ENCODE measurements at places on chromosomes 5 and 9. TPM values are rescaled to one million over a fixed set of nuclear protein-coding genes. Genes with fewer than 3 reads are reported as not detected.
A peak's percentile ranks its signal among the peaks of the same experiment; 100 is the strongest.

DNA sequence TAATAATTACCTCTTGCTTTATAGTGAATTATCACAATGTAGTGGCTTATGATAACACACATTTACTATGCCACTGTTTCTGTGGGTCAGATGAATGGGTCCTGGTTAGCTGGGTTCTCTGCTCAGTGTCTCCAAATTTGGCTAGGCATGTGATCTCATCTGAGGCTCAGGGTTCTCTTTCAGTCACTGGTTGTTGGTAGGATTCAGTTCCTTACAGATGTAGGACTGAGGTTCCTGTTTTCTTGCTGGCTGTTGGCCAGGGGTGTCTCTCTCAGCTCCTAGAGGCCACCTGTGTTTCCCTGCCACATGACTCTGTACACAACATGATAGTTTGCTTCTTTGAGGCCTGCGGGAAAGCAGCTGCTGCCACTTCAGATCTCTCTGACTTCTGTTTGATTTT is 7.1 kb downstream of the NFX1 start:
- no peak overlapping the region for H3K27ac ChIP-seq
- H3K27me3 ChIP-seq, result no peaks in the 10 kb centered on the region

DNA sequence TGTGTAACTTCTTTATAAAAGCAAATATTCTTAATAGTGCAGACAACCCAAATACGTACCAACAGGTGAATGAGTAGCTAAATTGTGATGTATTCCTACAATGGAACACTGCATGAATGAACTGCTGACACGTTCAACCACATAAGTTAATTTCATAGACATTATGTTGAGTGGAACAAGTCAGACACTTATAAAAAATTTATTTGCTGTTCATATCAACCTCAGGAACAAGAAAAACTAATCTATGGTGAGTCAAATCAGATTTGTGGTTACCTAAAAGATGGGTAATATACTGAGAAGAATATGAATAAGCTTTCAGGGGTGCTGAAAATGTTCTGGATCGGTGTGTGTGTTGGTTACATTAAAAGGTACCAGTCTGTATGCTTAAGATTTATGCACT is 35.7 kb downstream of the INVS start:
- H3K27ac ChIP-seq, result no peak overlapping the region
- no peak overlapping the region for H3K4me3 ChIP-seq
- H3K4me1 ChIP-seq, result no peaks in the 10 kb centered on the region
- peaks cover 14% of the 10 kb centered on the region for H3K36me3 ChIP-seq

DNA sequence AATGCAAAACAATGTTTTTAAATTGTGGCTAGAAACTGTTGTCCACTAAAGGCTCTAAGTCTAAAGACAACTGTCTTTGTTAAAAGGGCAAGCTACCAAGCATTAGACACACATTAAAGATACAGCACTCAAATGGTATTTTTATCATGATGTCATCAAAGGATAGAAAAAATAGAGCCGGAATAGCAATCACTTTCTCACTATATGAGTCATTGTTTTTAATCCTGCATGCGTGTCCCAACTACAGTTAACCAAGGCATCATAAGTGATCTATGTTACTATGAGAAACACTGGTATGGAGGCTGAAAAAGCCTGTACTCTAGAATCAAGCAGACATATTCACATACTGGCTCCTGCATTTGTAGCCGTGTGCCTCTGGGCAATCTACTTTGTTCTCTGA is 1.9 kb upstream of the PJA2 start:
- H3K27ac ChIP-seq, result peak overlapping the region; percentile 98
- H3K4me3 ChIP-seq, result peak overlapping the region; percentile 68
- H3K4me1 ChIP-seq, result peaks cover 18% of the 10 kb centered on the region
- no peaks in the 10 kb centered on the region for H3K27me3 ChIP-seq

GRCh38 chr5:78467752-78468357 is 107.4 kb downstream of the SCAMP1 start:
- H3K36me3 ChIP-seq, result no peaks in the 10 kb centered on the region
- no peak overlapping the region for H3K27ac ChIP-seq
- DNase-seq, result no peak
- no peaks in the 10 kb centered on the region for H3K4me1 ChIP-seq
- H3K4me3 ChIP-seq, result no peak overlapping the region

DNA sequence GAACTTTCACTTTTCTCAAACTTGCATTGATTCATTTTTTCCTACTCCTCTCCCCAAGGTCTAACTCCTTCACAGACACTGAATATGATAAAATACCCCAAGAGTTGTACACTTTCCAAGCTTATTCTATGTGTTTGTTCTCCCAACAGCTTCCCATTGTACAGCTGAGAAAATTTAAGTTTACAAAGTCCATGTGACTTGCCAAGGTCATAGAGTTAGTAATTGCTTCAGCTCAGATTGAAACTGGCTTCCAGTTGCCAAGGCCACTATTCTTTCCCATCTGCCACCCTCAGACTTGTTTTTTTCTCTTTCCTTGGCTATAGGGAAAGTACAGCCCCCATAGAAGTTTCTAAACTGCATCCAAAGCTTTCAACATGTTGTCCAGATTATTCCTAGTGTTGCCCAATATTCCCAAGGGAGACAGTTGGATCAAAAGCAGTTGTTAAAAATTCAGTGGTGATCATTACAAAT is 34.8 kb downstream of the TNFSF8 start:
- no peak overlapping the region for H3K4me3 ChIP-seq
- DNase-seq, result no peak
- no peaks in the 10 kb centered on the region for H3K27me3 ChIP-seq
- H3K27ac ChIP-seq, result no peak overlapping the region

DNA sequence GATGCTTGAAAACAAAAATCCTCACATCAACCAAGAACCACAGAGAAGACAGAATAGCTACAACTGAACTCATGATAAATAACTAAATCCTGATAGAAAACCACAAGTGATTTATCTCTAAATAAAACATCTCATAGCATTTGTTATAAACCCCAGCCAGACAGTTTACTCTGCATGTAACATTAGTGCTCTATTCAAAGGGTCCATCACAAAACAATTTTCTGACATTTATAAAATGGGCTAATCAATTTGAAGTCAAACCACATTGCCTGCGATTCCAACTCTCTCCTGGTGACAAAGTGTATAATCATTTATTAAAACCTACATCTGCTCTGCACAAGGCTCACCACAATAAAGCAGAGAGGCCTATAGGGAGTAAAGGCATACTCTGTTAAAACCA is 49.8 kb downstream of the UIMC1 start:
- no peak overlapping the region for H3K4me3 ChIP-seq
- no peak overlapping the region for H3K27ac ChIP-seq
- peaks cover 36% of the 10 kb centered on the region for H3K36me3 ChIP-seq

- peak overlapping the region; percentile 87 for H3K4me3 ChIP-seq
- peak overlapping the region; percentile 41 for H3K27ac ChIP-seq
- H3K4me1 ChIP-seq, result peaks cover 12% of the 10 kb centered on the region
Observed at GRCh38 chr9:94169968-94170367, 85.7 kb downstream of the PTPDC1 start.

DNA sequence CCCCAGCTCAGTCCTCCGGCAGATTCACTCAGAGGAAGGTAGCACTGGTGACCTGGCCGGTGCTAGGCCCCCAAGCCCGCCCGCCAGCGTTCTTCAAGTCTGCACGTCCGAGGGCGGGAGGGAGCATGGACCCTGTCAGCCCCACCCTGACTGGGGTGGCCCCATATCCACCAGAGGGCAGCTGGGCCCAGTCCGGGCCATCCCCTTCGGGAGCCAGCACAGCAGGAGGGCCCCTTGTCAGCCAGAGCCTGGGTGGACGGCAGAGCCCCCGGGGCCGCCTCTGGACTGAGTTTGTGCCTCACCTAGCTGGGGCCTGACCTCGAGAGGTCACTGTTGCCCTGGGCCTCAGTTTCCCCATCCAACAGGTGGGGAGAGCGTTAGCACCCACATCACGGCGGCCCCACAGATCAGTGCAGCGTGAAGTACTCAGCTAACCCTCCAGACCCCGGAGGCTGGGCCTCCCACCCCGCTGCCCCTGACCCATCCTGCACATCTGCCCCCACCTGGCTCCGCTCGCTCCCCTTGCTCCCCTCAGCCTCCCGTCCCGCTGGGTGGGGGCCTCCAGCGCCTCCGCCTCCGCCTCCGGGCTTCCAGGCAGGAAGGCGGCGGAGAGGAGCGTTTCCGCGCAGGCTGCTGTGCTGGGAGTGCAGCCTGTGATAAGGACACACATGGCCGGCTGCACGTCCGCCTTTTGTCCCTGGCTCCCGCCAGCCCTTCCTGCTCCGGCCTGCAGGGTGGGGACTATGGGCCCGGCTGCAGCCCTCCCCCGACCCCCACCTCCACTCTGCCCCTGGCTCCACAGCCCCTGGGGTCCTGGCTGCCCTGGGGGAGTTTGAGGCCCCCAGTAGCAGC is 16.6 kb upstream of the EGFL7 start:
- H3K4me3 ChIP-seq, result peak overlapping the region; percentile 36
- DNase-seq, result no peak
- H3K4me1 ChIP-seq, result no peaks in the 10 kb centered on the region
- no peaks in the 10 kb centered on the region for H3K36me3 ChIP-seq
- no peak overlapping the region for H3K27ac ChIP-seq

DNA sequence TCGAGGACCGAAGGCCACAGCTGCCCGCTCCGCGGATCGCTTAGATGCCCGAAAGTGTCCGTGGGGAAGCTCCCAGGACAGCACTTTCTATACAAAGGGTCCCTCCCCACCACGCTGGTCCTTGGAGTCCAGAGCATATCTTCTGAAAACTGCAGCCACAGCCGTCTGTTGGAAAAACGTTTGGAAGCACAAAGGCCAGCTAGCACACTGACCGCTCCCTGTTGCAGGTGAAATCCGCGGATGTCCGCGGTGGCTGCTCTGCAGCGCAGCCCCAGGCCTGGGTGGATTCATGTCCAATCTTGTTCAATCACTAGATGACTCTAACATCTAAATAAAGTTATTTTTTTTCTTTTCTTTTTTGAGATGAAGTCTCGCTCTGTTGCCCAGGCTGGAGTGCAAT is 32.8 kb upstream of the FANCC start:
- H3K4me3 ChIP-seq, result no peak overlapping the region
- no peak overlapping the region for H3K27ac ChIP-seq
- no peaks in the 10 kb centered on the region for H3K36me3 ChIP-seq
- DNase-seq, result no peak
- peaks cover 6% of the 10 kb centered on the region for H3K27me3 ChIP-seq

GRCh38 chr5:78295035-78295961 is 800 bp upstream of the AP3B1 start:
- H3K4me3 ChIP-seq, result peak overlapping the region; percentile 86
- peak; percentile 73 for DNase-seq
- H3K27me3 ChIP-seq, result no peaks in the 10 kb centered on the region

DNA sequence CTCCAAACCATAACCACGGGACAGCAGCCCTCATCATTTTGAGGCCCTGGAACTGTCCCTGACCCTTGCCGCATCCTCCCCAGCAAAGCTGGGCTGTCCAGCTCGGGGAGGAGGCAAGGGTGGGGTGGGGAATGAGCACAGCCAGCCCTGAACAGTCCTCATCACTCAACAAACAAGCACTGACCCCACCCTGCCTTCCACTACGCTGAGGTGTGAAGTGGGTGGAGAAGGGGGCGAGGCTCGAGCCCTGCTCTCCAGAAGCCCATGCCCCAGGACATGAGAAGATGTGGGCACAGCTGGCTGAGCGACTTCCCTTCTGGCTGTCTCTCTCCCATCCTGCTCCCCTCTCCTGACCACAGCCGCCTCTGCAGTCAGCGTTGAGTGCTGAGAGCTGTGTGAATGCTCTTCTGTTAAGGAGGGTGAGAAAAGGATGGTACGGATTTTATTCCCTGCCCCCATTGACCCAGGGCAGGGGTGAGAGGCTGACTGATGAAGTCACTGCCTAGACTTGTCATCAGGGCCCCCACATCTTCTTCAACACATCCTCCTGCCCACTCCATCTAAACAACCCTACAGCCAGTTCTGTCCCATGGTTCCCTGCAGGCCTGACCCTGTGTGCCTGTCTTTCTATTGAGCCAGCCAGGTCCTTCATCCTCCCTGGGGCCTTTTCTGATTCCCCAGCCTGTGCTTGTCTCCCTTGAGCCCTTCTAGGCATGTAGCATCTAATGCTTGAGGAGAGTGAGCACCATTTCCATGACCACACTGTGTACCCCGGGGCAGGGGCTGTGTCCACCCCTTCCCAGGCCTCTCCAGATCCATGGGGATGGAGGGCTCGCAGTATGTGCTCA is 276.0 kb downstream of the FSTL4 start:
- no peaks in the 10 kb centered on the region for H3K4me1 ChIP-seq
- no peaks in the 10 kb centered on the region for H3K27me3 ChIP-seq
- DNase-seq, result no peak

DNA sequence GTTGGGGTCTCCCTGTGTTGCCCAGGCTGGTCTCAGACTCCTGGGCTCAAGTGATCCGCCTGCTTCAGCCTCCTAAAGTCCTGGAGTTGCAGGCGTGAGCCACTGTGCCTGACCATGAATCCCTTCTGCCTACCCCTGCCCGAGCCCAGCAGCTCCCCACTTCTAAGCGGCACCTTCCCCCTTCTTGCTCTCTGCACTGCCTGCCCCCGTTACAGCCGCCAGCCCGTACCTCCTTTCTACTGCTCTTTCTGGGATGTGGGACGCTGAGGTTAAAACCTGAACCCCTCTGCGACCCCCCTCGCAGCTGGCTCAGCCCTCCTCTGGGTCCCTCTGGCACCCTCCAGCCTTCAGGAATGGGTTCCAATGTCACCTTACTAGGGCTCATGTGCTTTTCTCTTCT is 249.6 kb downstream of the PBX3 start:
- H3K27me3 ChIP-seq, result no peaks in the 10 kb centered on the region
- no peak overlapping the region for H3K27ac ChIP-seq
- H3K4me1 ChIP-seq, result no peaks in the 10 kb centered on the region
- H3K36me3 ChIP-seq, result no peaks in the 10 kb centered on the region
- no peak for DNase-seq
- H3K4me3 ChIP-seq, result no peak overlapping the region

GRCh38 chr5:113562828-113563400 is 49.4 kb downstream of the YTHDC2 start:
- H3K36me3 ChIP-seq, result peaks cover 67% of the 10 kb centered on the region
- no peak for DNase-seq
- H3K27me3 ChIP-seq, result no peaks in the 10 kb centered on the region
- H3K4me3 ChIP-seq, result no peak overlapping the region
- H3K4me1 ChIP-seq, result no peaks in the 10 kb centered on the region
- no peak overlapping the region for H3K27ac ChIP-seq

- H3K4me1 ChIP-seq, result no peaks in the 10 kb centered on the region
- no peak overlapping the region for H3K27ac ChIP-seq
- no peaks in the 10 kb centered on the region for H3K36me3 ChIP-seq
- DNase-seq, result no peak
Observed at GRCh38 chr9:3916411-3916810, 383.5 kb downstream of the GLIS3 start.

GRCh38 chr9:137314561-137315560 is 12.8 kb upstream of the NRARP start:
- H3K27ac ChIP-seq, result no peak overlapping the region
- H3K4me3 ChIP-seq, result no peak overlapping the region
- H3K36me3 ChIP-seq, result no peaks in the 10 kb centered on the region
- DNase-seq, result no peak

- DNase-seq, result no peak
- H3K27me3 ChIP-seq, result no peaks in the 10 kb centered on the region
- no peaks in the 10 kb centered on the region for H3K36me3 ChIP-seq
- H3K4me3 ChIP-seq, result no peak overlapping the region
- H3K27ac ChIP-seq, result no peak overlapping the region
- H3K4me1 ChIP-seq, result no peaks in the 10 kb centered on the region
Observed at GRCh38 chr9:106119176-106119575, 424.8 kb downstream of the TMEM38B start.

Gene ZNF484
- 16.9 TPM for total RNA-seq

Gene PCDH12
- total RNA-seq, result 7.2 TPM

Gene PCDHGA7
- total RNA-seq, result 4.2 TPM

Gene AFAP1L1
- 24.7 TPM for total RNA-seq

Gene OCLN
- 0.53 TPM for total RNA-seq

Gene C9
- total RNA-seq, result 0.96 TPM

Gene CCIN
- not detected for total RNA-seq
